ENCODE measurements at places on chromosomes 16 and 17. TPM values are rescaled to one million over a fixed set of nuclear protein-coding genes. Genes with fewer than 3 reads are reported as not detected.

GRCh38 chr17:73021771-73022170 lies 70.7 kb downstream of the SLC39A11 start:
- DNase-seq: no peak

GRCh38 chr17:37820313-37820994 lies 75.6 kb upstream of the HNF1B start:
- DNase-seq: no peak

Gene RAB37
- 7.1 TPM for total RNA-seq

Gene RBFOX1
- total RNA-seq: not detected

Gene PRR35
- not detected for total RNA-seq

- peak; percentile 73 for DNase-seq
These were observed 1.1 kb upstream of the ZNF747 start for GRCh38 chr16:30535777-30536190.

GRCh38 chr17:55546481-55546880 lies 35.2 kb upstream of the SMIM36 start:
- no peak for DNase-seq

DNA sequence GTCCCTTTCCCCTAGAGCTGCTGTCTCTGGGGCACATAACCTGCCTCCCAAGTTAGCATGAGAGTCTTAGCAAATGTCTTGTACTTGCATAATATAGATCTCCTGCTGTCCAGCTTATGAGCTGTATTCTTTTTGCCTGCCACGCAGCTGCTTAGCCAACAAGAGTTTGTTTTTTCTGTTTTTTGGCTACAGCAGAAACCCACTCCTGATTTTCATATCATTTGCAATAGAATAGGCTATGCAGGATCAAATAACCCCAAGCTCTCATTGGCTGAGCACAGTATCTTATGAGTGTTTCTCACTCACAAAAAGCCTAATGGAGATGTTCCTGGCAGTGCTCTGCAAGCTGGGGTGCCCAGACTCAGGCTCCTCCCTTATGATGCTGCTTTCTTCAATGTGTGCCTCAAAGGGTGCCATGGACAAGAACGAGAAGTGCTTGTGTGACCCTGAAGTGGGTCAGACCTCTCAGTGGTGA lies 23.1 kb downstream of the B9D1 start:
- DNase-seq: no peak

Gene AOC3
- 96.4 TPM for total RNA-seq

DNA sequence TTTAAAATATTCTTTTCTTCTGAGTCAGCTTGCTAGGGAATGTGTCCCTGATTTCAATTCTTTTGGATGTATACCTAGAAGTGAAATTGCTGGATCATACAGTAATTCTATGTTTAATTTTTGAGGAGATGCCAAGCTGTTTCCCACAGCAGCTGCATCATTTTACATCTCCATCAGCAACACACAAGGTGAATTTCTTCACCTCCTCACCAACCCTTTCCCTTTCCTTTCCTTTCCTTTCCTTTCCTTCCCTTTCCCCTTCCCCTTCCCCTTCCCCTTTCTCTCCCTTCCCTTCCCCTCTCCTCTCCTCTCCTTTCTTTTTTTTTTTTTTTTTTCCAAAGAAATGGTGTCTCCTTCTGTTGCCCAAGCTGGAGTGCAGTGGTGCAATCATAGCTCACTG lies 45.4 kb upstream of the BRD7 start:
- DNase-seq: no peak

DNA sequence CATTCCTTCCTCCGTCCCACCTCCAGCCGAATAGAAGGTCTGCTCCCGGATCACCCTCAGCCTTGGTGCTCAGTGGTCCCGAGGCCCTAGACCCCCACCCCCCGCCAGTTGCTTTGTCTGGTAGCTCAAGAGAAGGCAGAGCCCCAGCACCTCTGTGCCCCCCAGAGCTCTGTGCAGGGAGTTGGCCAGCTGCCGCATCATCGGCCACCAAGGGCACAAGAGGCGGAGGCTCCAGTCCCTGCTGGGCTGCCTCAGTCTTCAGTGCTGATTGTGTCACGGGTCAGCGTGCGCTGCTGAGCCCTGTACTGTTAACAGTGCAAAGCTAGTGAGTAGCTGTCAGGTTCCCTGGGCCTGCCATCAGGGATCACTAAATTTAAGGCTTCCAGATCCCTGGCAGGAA lies 22.2 kb upstream of the DRG2 start:
- DNase-seq: no peak

DNA sequence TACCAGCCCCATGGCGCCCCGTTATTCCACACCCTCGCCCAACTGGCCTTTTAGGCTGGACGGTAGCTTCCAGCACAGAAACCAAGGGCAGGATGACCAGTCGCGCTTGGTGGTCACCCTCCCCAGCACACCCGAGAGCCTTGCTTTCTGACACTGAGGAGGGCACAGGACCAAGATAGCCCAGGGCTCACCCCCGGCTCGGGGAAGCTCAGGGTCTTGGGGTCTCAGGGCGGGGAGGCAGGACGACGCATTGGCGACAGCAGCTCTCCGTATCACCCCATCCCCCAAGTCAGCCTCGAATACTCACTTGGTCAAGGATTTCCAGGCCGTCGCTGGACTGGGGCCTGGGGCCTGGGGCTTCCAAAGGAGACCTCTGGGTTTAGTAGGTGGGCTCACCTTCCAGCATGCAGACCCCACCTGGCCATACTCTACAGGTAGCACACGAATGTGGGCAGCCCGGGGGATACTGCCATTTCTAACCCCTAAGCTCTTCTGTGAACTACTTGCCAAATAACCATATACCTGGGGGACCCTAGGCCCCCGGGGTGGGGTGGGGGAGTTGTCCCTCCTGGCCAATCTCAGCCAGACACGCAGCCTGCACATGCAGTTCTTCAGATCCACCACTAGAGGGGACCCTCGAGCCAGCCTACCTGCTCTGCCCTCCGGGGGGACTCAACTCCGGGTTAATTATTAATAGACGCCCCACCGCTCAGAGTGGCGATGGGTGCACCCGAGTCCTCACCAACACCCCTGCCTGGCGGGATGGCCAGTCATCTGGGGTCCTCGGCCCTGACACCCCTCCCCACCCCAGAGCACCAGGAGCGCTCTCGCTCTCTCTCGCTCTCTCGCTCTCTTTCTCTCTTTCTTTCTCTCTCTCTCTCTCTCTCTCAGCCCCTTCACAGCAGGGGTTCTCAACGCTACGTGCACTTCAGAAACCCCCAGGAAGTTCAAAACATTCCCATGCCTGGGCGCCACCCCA lies 30.0 kb downstream of the TBC1D16 start:
- peak; percentile 53 for DNase-seq
